NCI-H146 (cell line): ENCODE measurements at places on chromosomes 2 and 18.

- DNase-seq: no peak
These were observed 42.0 kb downstream of the CCDC148 start for GRCh38 chr2:158414538-158414937.

DNA sequence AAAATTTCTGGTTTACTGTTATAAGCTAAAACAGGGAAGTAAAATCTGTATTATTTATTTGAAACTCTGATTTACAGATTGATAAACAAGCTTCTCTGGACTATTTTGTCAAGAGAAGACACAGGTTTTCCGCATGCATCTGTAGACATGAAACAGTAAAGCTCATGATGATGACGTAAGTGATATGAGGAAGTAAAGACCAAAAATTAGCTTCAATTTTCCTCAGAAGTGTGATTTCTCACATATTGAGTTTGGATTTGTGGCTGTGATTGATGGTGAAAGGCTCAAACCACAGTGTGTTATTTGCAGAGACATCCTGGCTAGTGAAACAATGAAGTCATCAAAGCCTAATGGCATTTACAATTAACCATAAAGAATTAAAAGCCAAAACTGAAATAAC is 12.6 kb upstream of the LONRF2 start:
- no peak for DNase-seq

DNA sequence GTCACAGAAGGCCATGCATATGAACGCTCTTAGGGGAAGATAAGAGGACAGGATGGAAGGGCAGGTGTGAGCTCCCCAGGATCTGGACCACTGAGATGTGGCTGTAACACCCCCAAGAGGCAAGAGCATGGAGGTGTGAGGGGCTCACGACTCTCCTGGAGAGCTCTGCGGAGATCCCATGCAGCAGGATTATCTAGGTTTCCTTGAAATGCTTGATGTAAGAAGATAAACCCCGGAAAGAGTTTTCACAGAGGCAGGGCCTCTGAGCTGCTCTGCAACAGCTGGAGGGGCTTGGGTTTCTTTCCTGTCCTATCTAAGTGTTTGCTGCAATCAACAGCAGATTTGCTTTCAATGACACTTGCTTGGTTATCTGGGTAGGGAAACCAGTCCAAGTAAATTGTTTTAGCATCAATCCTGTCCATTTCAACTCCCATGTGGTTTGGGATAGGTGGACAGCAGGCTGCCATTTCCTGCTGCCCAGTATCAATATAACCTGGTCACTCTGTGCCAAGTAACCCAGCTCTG is 138.9 kb downstream of the SMAD2 start:
- DNase-seq: no peak

DNA sequence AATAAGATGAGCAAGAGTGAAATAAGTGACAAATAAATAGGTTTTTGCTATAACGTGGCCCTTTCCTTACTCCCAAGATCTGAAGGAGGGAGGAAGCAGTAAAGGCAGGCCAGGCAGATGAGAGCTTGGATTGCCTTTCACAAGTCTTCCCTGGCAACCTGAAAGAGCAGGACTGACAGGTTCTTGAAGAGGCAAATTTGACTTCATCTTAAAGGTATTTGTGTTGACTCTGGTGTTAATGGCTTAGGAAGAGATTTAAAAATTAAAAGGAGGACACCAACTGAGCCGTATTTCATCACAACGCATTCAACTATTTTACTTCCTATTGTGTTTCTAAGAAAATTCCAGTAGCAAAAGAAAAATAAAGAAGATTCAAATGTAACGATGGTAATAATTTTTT is 3.2 kb downstream of the STRN start:
- DNase-seq: no peak

GRCh38 chr18:10661317-10661716 is 135.5 kb downstream of the NAPG start:
- DNase-seq: no peak

DNA sequence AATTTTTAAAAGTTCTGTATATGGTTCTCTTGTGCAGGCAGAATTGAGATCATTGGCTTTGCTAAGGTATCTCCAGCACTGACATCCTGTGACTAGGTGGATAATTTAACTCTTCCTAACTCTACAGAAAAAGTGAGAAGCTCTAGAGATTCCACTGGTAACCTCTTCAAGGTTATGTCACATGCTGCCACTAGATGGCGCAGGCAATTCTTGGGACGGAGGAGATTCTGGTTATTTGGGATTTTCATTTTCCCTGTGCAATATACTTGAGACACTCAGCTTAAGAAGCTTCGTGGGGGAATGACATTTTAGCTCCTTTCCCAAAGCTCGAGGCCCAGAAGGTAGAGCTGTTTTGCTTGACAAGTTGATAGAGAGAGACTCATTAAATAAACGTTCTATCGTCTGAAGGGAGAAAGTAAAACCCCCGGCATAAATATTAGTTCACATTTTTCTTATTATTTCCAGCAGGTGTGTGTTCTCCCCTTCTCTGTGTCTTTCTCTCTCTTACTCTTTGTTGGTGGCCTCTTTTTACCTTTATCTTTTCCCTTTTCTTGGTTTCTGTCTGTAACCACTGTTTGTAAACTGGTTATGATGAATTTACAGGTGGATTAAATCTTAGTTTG is 26.6 kb upstream of the LANCL1 start:
- DNase-seq: peak; percentile 59

GRCh38 chr2:121197369-121198091 is 87.5 kb downstream of the TFCP2L1 start:
- DNase-seq: no peak

DNA sequence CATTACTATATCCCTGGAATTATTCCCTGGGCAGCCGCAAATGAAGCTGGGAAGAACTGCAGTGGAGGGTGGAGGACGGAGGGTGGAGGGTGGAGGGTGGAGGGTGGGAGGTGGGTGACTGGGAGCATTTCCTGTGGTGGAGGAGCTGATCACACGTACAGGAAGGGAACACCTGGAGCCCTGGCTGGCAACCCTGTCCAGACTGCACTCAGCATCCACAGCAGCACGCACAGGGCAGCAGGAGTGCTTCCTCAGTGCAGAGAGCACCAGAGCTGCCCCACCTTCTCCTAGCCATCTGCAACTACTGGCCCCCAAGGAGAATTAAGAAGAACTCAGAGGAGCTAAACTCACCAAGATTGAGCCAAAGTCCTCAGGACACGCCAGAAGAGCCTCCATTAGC is 249.9 kb downstream of the EIPR1 start:
- DNase-seq: no peak

GRCh38 chr2:81901017-81901416 is 1596.5 kb upstream of the LRRTM1 start:
- no peak for DNase-seq

GRCh38 chr18:66999003-66999402 is 395.1 kb upstream of the CDH19 start:
- no peak for DNase-seq

- DNase-seq: peak; percentile 94
These were observed 81.9 kb downstream of the MOGAT1 start for GRCh38 chr2:222753251-222753824.

DNA sequence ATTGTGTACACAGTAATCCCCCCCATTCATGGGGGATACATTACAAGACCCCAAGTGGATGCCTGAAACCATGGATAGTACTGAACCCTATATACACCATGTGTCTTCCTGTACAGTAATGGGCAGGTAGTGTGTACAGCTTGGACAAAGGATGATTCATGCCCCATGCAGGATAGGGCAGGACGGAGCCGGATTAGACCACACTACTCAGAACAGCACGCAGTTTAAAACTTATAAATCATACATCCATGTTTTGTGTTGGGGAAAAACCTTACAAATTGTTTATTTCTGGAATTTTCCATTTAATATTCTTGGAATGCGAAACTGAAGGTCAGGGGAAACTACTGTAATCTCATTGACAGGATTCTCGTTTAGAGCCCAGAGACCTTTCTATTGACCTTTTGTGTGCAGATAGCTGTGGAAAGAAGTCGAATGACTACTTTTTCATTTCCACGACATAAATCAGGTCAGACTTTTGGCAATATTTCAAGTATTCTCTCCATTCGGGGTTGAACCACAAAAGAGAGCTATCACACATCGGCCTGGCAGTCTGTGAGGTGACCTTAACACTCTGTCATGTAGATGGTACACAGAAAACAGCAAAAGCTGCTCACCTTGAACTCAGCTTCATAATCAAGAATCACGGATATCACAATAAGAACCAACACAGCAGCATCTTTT is 9.9 kb upstream of the YPEL5 start:
- DNase-seq: no peak

DNA sequence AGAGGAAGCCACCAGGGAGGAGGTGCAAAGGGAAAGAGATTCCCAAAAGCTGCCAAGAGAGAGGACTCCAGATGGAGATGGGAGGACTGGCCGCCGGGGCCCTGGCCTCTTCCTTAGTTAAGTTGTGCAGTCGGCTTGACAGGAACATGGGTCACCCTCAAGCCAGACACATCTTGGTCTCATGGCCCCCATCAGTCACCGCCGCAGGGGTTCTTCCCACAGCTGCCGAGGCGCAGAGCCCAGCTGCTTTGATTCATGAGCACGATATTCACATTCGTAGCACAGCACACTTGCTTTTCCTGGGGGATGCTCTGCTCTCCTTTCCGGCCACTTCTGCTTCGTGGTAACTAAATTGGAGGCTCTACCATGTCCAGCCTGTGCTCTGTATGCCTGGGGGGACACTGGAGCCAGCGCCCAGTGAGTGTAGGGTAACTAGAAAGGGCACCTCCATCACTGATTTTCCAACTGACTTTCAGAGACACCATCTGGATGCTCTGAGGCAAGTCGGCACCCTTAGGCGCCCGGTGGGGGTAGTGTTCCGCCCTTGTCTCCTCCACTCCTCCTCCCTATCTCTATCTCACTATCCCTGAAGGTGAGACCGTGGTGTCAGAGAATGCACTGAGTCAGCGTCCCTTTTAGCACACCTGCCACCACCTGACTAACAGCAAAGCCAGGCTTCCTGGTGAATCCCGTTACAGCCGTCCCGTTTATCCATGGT is 13.3 kb downstream of the TWIST2 start:
- no peak for DNase-seq
